ENCODE measurements at places on chromosomes 7 and 10.
A peak's percentile ranks its signal among the peaks of the same experiment; 100 is the strongest.

- peak; percentile 74 for DNase-seq
Measured at GRCh38 chr7:35037526-35038341, 449 bp upstream of the DPY19L1 start.

- no peak for DNase-seq
Measured at GRCh38 chr10:12279281-12279680, 70.1 kb upstream of the CAMK1D start.

DNA sequence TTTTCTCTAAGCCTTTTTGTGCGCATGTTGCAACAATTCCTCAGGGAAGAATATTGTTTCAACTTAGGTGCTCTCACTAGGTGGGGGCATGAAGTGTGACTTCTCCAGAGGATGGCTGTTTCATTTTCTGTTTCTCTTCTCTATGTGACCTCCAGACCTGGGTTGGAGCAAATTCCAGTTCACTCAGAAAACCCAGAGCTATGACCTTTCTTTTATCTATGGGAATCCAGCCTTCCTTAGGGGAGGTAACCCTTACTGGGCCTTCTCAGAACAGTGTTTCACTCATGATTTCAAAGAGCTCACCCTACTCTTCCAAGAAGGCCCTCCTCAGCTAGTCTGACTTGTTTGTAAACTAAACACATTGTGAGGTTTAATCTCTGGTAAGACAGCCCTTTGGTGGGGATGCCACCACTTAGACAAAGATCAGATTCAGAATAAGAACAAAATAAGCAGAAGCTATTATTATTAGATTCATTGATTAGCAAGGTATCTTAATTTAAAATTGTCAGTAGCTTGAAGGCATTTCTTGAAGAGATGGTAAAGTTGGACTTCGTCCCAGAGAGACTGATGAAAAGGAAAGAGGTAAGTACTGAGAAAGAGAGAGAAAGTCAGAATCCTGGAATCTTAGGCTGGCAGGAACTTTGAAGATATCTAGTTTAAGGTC, 16.6 kb upstream of the TAS2R60 start:
- no peak for DNase-seq

DNA sequence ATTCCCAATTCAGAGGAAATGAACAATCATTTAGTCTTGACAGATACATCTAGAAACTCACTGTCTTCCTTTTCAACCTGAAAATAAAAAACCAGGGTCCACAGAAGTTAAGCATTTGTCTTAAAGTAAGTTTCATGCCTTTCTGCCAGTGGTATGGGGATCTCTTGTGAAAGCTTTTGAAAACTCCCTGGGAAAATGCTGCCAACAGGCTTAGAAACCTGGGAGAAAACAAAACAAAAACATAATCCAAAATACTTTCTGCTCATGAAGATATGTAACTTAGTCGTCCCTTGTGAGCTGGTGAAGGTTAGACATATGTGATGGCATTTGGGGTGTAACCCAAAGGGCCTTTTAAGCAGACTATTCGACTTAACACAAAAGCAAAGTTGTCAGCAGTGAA, 66.4 kb upstream of the ZNF438 start:
- DNase-seq, result no peak

- no peak for DNase-seq
Measured at GRCh38 chr10:16779384-16779915, 37.8 kb downstream of the RSU1 start.

GRCh38 chr10:30436191-30436611, 2.2 kb downstream of the MAP3K8 start:
- no peak for DNase-seq

GRCh38 chr10:124704428-124705380, 39.5 kb downstream of the FAM53B start:
- no peak for DNase-seq

GRCh38 chr7:10472115-10472514, 501.6 kb upstream of the PHF14 start:
- DNase-seq, result no peak

DNA sequence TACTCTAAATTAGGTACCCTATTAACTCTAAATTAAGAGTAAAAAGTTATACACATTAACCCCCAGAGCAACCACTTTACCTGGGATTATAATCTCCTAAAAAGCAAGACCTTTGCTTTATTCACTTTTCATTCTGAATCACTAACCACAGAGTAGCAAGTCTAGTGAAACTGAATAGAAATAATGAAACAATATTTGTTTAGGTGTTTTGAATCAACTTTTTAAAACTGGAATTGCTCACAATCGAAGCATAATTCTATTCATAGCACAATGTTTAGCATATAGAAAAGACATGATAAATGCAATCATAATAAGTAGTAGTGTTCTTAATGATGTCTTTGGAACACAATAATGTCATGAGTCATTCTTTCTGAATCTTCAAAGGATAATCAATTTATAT, 37.0 kb upstream of the CASD1 start:
- DNase-seq, result no peak

DNA sequence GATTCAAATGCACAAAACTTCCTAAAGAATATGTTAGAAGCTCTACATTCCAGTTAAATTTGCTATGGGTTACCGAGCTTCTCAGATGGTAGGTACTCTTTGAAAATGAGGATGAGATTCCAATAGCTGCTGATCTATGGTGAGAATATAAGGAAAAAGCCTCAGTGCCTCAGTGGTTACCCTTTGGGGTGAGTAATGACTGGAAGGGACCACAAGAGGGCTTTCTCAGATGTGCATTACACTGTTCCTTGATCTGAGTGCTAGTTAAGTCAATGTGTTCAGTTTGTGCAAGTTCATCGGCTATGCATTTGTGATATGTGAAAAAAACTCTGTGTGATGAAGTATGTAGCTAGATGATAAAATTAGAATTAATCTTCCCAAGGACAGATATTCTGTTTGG, 3.5 kb downstream of the NRCAM start:
- DNase-seq, result peak; percentile 21

- peak; percentile 42 for DNase-seq
Measured at GRCh38 chr7:40232242-40232893, 97.6 kb downstream of the SUGCT start.

DNA sequence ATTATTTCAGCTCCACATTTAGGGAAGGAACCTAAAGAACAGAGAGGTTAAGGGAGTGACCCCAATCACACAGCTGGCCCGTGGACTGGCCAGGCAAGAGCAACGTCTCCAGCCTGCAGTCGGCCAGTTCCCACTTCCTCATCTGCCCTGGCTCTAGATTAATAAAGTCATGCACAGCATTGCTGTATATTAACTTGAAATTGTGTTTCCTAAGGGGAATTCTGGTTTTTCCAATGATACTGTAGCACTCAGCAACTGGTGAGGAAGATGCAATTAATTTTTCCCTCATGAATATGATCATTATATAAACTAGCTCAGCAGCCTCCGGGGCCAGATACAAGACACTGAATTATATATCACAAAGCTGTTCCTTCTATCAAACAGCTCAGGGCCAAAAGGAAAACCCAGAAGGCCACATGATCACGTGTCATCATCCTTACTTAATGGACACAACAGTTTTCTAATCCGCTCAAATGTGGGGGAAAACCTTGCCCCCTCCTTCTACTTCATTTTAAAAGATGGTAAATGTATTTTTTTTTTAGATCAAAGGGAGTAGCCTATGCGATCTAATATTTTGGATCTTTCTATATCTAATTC, 295.3 kb upstream of the PRKCQ start:
- DNase-seq, result no peak

- DNase-seq, result peak; percentile 88
Measured at GRCh38 chr10:4849555-4850242, 23.7 kb downstream of the AKR1E2 start.

- no peak for DNase-seq
Measured at GRCh38 chr7:68787566-68787965, 810.7 kb upstream of the AUTS2 start.

GRCh38 chr7:139106959-139107358, 2.6 kb downstream of the ZC3HAV1 start:
- no peak for DNase-seq

- DNase-seq, result no peak
Measured at GRCh38 chr7:2637505-2638223, 5.9 kb downstream of the TTYH3 start.

- no peak for DNase-seq
Measured at GRCh38 chr10:4136121-4136520, 351.1 kb upstream of the KLF6 start.

DNA sequence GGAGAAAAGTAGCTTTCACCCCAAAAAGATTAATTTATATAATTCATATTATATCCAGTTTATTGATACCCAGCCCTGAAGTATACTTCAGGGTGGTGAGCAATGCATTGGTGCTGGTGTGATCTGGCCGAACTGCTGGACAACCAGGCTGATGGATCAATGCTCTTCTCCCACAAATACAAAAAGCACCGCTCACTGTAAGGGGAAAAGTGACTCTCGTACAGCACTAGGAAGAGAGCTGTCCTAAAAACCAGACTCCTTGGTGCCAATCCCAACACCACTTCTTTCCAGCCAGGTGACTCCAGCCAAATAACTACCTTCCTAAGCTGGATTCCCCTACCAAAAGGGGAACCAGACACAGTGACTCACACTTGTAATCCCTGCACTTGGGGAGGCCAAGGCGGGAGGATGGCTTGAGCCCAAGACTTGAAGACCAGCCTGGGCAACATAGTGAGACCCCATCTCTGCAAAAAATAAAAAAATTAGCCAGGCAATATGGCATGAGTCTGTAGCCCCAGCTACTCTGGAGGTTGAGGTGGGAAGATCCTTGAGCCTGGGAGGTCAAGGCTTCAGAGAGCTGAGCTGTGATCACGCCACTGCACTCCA, 13.1 kb upstream of the TNPO3 start:
- DNase-seq, result no peak

DNA sequence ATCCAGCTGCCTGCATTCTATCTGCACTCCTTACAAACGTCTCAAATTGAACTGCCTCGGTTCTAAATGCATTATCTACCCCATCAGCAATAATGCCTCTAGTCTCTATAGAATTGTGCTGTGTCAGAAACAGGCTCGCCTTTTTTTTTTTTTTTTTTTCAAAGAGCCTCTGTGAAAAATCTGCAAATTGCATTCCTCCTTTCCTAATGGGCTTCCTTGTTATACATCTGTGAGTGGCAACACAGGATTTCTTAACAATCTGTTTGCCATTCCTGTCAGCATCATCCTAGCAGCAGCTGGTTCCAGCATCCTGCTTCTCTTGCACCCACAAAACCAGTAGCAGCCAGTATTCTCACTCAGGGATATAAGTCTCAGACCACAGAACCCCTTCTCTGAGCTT, 413.5 kb upstream of the SEMA3D start:
- no peak for DNase-seq

GRCh38 chr7:27108390-27109127, 6.1 kb upstream of the HOXA2 start:
- DNase-seq, result no peak

DNA sequence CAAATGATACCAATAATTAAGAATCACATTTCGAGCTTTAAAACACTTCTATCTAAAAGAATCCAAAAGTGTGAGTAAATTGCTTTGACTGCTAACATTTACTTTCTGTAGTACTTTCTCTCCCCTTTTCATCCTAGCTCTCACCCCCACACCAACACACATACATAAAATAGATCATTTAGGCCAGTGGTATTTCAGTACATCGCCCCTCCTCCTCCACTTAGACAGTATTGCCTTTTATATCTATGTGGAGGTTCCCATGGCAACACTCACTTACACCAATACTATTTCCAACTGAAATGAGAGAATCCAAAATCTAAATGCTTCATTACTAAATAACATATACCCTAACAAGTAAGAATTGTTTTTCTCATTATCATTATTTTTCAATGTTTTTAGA, 58.9 kb downstream of the HIBADH start:
- DNase-seq, result no peak

DNA sequence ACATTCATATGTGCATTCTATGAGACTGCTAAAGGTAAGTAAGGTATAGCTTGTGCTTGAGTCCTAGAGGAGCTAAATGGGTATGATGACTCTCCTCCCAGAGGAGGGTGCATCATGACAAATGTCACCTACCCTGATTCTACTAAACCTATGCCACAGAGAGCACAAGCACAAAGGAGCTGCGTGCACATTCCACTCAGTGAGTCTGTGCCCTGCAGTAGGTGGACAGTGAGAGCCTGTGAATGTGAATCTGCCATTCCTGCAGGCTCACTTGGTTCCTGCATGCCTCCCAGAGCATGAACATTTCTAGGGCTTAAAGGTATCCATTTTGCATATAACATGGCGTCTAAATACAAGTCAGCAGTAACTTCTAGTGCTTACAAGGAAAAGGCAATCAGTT, 46.8 kb downstream of the PRKAR2B start:
- DNase-seq, result no peak

- no peak for DNase-seq
Measured at GRCh38 chr10:129046065-129046681, 420.9 kb upstream of the MGMT start.

DNA sequence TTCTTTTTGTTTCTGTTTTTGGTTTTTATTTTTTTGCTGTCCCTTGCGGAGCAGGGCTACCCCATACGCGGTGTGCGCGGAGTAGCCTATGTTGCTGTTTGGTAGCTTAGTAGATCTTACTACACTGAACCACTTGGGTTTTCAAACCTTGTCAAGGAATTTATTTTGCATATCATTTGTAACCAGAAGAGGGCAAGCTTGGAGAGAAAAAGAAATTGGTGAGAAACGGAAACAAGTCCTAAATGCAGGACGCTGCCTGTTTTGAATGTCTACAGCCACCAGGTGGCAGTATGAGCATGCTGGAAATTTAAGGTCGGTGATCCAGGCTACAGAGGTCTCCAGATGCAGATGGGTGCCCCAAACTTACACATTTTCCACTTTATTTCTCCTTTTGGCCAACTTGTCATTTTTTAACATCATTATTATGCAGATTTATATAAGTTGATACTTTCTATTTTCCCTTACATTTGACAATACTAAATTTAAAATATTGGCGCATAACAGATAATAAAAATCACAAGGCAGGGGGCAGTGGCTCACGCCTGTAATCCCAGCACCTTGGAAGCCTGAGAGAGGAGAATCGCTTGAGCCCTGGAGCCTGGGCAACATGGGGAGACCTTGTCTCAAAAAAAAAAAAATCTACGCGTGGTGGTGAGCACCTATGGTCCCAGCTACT, 15.3 kb upstream of the TRA2A start:
- DNase-seq, result peak; percentile 88

Data from HCT116 (cell line).